Uterine smooth muscle cell (primary cell): ENCODE measurements at places on chromosomes 12 and 14. TPM values are rescaled to one million over a fixed set of nuclear protein-coding genes. Genes with fewer than 3 reads are reported as not detected.

The DPPA3 gene
- total RNA-seq, result not detected in 2 replicates

The OASL gene
- 0.22 and 0.50 TPM in 2 replicates for total RNA-seq

The CDCA3 gene
- 9.0 and 35.9 TPM in 2 replicates for total RNA-seq

The KRT72 gene
- not detected in 2 replicates for total RNA-seq

The TSPAN9 gene
- 24.6 and 37.2 TPM in 2 replicates for total RNA-seq

The NKX2-1 gene
- not detected in 2 replicates for total RNA-seq
